Cardiac muscle cell (in vitro differentiated cells and primary cell): ENCODE measurements at places on chromosomes 2 and 18. TPM values are rescaled to one million over a fixed set of nuclear protein-coding genes. Genes with fewer than 3 reads are reported as not detected.

CNDP1 gene
- 1.6 TPM in 1 of 2 replicates, not detected in the other for total RNA-seq

MAP3K20 gene
- total RNA-seq, result 86.8 and 151 TPM in 2 replicates

ZNF521 gene
- 152 and 442 TPM in 2 replicates for total RNA-seq

NTSR2 gene
- total RNA-seq, result not detected in 2 replicates

RTP5 gene
- not detected in 2 replicates for total RNA-seq

GRCh38 chr2:26764078-26764887, at the start of gene SLC35F6:
TSS of gene SLC35F6 (plus strand) at chr2:26764284. CDS start at chr2:26764350, 66 bp downstream.
- DNase-seq, result peak; percentile 89

- DNase-seq, result no peak
Measured at GRCh38 chr2:24080701-24081100, 3.9 kb downstream of the TP53I3 start.

DNA sequence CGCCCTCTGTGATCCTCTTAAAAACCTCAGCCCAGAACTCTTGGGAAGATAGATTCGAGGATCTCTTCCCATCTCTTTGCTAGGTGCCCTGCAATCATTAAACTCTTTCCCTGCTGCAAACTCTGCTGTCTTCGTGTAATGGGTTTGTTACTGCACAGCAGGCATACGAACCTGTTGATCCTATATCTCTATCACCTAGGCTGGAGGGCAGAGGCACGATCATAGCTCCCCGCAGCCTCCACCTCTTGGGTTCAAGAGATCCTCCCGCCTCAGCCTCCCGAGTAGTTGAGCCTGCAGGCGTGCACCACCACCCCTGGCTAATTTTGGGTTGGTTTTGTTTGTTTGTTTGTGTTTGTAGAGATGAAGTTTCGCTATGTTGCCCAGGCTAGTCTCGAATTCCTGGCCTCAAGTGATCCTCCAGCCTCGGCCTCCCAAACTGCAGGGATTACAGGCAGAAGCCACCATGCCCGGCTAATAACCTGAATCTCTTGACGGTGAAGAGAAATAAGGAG, 493 bp upstream of the BBS5 start:
- DNase-seq, result no peak

GRCh38 chr2:45771261-45771660, 119.8 kb downstream of the PRKCE start:
- DNase-seq, result peak; percentile 49

- peak; percentile 60 for DNase-seq
Measured at GRCh38 chr18:4068552-4069158, 386.5 kb downstream of the DLGAP1 start.

GRCh38 chr2:239807568-239807967, 217.6 kb downstream of the NDUFA10 start:
- no peak for DNase-seq
